ENCODE measurements at places on chromosomes 1 and 21.

- no peak for DNase-seq
Observed at GRCh38 chr1:156525856-156526489, 25.4 kb upstream of the MEF2D start.

DNA sequence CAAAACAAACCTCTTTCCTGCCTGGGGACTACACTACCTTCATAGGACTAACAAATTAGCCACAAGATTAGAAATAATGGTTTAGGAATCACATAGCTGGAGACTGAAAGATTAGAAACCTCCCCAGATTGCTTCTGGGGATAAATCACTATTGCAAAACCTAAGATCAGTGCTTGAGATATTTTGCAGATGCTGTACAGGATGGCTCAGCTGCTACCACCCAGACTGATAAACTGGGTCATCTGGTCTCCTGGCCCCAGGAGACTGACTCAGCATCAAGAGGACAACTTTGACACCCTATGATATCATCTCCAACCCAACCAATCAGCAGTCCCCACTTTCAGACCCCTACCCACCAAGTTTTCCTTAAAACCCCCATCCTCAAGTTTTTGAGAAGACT is 137.0 kb downstream of the LRRC53 start:
- peak; percentile 11 for DNase-seq

- no peak for DNase-seq
Observed at GRCh38 chr1:145730900-145731299, 11.6 kb downstream of the CD160 start.

GRCh38 chr1:9291914-9292360 is 757 bp upstream of the SPSB1 start:
- DNase-seq: peak; percentile 75

DNA sequence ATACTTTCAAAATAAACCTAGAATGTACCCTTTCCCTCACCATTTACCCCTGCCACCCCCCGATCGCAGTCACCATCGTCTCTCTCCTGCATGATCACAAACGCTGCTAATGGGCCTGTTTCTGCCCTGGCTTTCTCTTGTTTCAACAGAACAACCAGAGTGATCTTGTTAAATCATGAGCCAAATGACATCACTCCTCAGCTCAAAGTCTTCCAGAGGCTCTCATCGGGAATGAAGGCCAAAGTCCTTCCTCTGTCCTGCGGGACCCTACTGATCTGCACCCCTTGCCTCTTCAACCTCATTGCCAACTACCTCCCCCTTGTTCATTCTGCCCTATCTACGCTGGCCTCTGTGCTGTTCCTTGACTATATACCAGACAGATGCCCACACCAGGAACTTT is 39.4 kb upstream of the PTGFRN start:
- DNase-seq: no peak

GRCh38 chr1:203099805-203100515 is 14.1 kb upstream of the MYOG start:
- DNase-seq: no peak

DNA sequence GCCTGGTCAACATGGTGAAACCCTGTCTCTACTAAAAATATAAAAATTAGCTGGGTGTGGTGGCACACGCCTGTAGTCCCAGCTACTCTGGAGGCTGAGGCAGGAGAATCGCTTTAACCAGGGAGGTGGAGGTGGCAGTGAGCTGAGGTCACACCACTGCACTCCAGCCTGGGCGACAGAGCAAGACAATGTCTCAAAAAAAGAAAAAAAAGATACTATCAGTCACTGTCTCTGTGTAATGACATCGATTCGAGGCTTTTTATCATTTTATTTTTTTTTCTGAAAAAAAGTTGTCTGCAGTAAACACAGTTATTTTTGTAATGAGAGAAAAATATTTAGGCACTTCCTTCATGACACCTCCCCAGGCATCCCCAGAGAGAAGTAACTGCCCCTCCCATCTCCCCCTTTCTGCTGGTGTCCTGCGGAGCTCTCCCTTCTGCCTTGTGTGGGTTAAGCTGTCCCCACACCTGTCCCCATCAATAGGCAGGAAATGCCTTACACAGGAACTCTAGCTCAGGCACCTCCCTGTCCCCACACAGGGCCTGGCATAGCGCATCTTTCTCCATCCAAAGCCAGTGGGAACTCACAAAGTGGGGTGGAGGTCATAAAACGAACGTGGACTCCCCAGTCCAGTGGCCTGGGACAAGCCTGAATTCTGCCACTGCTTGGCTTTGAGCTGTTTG is 132.0 kb downstream of the SYF2 start:
- no peak for DNase-seq

- no peak for DNase-seq
Observed at GRCh38 chr1:212597487-212597886, 11.1 kb upstream of the ATF3 start.

DNA sequence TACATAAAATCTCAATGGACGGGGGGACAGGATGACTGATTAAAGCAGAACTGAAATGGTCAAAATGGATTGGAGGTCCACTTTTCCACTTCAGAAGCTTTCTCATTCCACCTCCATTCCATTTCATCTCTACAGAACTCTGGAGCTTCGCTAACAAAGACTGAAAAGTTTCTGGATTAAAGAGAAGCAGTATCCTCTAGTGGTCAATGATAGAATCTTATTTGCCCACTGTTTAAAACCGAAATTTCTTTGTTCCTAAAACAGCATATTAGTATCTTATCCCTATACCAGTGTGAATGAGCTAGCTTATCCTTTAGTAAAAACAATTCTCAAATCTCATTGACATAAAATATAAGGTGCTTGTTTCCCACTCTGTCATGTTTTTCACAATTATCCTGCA is 890.6 kb downstream of the KCNT2 start:
- peak; percentile 64 for DNase-seq

- DNase-seq: peak; percentile 73
Observed at GRCh38 chr1:116868385-116868784, 41.3 kb upstream of the PTGFRN start.

DNA sequence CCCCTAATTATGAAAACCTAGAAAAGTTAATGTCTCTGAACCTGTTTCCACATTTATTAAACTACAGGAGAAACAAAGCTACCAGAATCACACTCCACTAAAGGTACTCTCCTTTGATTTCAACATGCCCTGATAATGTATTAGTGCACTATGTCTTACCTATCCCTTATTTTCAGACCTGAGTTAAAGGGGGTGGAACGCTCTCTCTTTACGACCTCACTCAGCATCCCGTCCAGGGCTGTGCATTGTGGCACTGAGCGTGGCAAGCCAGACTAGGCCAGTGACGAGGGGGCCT is 678 bp downstream of the LSM10 start:
- no peak for DNase-seq

DNA sequence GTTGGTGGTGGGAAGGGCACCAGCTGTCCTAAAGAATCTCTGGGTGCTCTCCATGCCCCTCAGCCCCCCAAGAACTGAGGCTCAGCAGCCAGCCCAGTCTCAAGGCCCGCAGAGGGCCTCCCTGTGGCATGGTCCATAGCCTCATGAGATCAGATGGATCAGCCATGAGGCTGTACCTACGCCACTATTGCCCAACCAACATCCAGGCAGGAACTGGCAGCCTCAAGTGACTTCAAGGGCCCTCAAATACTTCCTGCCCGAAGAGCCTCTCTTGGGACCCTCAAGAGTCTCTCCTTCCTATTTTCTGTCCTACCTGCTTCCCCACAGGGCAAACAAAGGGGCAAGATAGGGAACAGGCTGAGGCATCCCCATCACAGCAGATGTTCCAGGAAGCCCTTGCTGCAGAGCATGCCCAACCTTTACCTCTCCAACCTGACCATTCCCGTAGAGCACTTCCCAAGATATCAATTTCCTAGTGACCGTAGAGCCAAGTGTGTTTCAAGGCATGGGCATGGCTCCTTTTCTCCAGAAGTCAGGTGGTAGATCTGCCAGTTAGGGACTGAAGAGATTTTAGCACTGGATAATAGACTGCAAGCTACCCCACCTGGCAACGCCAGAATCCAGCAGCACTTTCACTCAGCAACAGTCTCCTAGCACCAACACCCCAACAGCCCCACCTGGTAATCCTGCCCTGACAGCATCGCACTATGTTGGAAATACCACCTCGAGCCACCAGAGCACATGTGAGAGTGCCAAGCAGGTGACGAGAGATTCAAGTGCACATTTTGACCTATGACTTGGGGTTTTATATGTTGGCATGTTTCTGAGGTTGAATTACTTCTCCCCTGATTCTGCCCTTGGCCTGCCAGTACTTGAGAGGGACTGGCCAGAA is 13.7 kb upstream of the MFSD2A start:
- no peak for DNase-seq

- no peak for DNase-seq
Observed at GRCh38 chr1:24871306-24871901, 58.7 kb downstream of the RUNX3 start.

DNA sequence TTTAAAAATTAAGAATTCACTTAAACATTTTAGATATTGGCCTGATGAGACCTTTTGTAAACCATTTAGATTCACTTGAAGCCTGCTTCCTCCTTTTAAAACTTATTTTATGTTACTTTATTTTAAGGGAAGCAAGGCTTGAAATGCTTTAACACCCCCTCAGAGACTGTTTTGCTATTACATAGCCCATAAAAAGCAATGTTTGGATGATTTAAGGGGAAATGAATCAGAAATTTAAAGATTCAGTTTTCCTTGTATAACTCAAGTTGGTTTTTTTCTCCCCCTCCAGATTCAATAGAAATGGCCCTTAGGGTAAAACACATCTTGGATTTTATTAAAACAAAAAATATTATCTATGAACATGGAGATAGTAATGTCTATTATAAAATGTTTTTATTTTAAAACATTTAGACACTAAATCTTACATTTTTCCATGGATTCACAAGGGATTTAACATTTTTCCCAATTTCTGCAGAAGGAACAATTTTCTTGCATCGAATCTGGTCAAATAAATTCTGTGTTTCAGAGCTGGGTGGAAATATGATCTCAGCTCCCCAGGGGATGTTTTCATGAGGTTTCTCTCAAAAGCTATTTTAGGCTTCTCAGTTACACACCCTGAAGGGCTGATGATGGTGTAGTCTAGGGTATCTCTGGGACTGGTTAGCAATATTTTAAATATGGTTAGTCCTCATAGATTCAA is 69.3 kb upstream of the WARS2 start:
- DNase-seq: peak; percentile 35

Measured in fibroblast of upper back skin (primary cell).